ENCODE measurements at places on chromosomes 16 and 17.

GRCh38 chr16:56684926-56685590 lies 2.8 kb downstream of the MT1X start:
- DNase-seq, result no peak

DNA sequence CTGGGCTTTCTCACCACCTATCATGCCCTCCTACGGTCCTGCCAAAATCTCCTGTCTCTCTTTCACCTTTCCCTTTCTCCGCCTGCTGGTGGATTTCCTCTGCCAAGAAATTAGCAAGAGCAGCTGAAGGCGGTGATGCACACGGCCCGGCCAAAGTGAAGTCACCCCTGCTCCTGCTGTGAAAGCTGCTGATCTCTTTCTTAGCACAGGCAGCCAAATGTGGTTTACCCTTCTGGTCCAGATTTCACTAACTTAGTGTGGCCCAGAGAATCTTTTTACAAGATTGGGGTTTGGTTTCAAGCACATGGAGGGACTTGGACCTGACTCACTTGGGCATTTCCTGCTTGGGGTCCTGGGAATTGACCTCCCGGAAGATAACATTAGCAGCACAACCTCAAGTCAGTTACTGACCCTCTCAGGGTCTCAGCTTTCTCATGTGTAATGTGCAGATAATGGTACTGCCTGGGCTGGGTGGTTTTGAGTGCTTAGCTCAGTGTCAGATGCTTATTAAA lies 155.7 kb downstream of the SOCS1 start:
- DNase-seq, result no peak

- DNase-seq, result no peak
Observed at GRCh38 chr17:41420134-41420533, 4.3 kb downstream of the KRT37 start.

DNA sequence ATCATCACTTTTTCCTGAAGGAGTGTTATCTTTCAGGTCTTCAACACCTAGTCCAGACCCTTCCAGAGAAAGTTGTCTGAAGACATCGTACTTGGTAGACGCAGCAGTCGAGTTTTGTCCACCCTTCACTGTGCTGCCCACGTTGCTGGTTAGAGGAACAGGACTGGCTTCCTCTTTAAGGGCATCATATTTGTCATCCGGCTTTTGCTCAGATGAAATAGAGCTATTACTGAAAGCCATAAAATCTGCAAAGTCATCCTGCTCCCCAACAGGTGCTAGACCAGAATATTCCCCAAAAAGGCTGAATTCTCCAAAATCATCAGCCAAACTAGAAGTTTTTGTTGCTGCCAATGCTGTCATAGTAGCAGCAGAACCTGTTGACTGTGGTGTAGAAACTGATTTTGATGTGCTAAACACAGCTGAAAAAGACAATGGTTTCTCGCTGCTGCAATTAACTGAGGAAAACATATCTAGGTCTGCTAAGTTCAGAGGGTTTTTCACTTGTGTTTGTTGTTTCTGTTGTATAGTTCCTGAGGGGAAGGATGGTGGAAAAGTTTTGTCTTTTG lies 55.7 kb downstream of the SYNRG start:
- DNase-seq, result no peak

DNA sequence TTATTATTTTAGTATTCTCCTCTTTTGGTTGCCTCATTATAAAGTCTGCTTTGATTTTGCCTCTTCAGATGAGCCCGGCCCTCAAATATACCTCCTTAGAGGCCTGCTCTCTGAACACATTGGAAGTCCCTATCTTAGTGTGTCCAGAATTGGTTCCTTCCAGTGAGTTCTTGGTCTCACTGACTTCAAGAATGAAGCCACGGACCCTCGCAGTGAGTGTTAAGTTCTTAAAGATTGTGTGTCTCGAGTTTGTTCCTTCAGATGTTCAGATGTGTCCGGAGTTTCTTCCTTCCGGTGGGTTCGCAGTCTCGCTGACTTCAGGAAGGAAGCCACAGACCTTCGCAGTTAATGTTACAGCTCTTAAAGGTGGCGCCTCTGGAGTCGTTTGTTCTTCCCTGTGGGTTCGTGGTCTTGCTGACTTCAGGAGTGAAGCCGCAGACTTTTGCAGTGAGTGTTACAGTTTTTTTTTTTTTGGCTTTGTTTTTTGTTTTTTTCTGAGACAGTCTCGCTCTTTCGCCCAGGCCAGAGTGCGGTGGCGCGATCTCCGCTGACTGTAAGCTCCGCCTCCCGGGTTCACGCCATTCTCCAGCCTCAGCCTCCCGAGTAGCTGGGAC lies 45.8 kb upstream of the NOS2 start:
- peak; percentile 4 for DNase-seq

GRCh38 chr16:68332411-68333121 lies 21.7 kb downstream of the PRMT7 start:
- DNase-seq, result no peak

DNA sequence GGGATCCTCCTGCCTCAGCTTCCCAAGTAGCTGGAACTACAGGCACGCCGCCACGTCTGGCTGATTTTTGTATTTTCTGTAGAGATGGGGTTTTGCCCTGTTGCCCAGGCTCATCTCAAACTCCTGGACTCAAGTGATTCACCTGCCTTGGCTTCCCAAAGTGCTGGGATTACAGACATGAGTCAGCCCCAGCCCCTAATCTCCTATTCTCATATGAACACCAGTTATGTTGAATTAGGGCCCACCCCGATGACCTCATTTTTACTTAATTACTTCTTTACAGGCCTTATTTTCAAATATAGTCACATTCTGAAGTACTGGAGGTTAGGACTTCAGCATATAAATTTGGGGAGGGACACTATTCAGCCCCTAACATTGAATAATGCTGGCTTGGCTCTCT lies 49.2 kb downstream of the ZNRF1 start:
- no peak for DNase-seq

- no peak for DNase-seq
Observed at GRCh38 chr16:13077816-13078215, 176.4 kb downstream of the SHISA9 start.

- DNase-seq, result no peak
Observed at GRCh38 chr17:18859256-18859655, 1.3 kb downstream of the PRPSAP2 start.

GRCh38 chr17:19723964-19724363 lies 7.6 kb upstream of the SLC47A2 start:
- no peak for DNase-seq

GRCh38 chr16:82034981-82035612 lies at the start of gene HSD17B2:
HSD17B2 (plus strand) TSS chr16:82035253; CDS start chr16:82035425, 172 bp downstream.
- DNase-seq, result no peak

DNA sequence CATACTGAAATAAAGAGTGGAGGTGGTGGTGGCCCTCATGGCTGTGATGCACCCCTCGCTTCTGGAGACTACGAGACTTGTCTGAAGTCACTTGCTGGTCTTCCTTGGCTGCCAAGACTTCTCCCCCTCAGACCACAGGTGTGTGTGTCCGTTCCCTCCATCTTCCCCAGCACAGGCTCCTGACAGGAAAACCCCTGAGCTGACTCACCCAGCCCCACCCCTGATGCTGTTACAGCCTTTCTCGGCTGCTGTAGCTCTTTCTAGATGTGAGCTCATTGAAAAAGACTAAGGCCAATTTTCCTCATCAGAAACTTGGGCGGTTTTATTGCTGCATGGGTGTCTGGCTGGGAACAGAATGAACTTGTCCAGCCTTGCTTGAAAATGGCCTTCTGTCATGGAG lies 296.9 kb downstream of the TMEM114 start:
- DNase-seq, result no peak

DNA sequence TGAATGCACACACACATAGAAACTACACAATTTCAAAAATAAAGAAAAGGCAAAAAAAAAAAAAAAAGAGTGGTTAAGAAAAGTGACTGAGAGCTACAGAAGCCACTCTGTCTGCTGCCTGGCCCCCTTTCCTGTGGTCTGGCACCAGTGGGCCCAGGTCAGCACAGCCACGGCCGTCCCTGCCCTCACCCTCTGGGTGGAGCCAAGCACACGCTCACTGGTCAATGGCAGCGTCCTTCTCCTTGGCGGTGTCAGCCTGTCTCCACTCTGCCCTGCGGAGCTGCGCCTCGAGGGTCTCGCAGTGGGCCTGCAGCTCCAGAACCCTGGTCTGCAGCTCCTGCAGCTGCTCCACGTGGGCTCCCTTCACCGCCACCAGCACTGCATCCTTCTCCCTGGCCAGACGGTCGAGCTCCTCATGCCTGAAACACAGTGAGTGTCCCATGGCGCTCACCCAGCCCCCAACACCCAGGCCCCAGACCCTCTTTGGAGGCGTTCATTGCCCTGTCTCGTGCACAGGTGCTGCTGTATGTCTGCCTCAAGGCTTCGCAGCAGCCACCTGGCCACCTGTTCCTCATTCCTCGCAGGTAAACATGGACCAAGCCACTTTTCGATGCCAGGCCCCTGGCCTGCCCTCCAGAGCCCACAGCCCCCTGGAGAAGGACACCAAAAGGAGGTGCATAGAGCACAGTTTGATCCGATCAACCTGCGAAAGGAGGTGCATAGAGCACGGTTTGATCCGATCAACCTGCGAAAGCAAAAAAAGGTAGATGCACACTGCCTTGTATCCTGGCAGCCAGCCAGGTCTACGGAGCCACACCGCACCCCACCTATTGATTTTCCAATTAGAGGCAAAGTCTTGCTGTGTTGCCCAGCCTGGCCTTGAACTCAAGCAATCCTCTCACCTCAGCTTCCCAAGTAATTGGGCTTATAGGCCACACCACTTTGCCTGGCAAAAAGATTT lies 24.4 kb downstream of the CCDC57 start:
- DNase-seq, result no peak

GRCh38 chr16:53546988-53547391 lies 44.0 kb upstream of the AKTIP start:
- no peak for DNase-seq

DNA sequence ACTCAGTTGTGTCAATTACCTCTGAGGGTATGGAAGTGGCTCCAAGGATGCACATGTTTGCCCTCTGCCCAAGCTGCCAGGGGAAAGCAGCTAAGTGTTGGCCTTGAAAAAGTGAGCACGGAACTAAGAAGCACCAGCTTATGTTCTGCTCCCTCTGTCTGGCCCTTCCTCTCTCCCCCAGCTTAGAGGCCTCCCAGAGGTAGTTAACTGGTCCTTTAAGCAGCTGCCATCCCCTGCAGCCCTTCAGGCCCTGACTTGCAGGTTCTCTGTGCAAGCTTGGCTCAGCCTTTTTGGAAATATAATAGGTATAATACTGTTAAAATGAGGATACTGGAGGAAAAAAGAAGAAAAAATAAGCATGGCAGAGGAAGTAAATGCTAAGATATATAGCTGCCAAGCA lies 7.0 kb upstream of the UBE2Z start:
- no peak for DNase-seq

DNA sequence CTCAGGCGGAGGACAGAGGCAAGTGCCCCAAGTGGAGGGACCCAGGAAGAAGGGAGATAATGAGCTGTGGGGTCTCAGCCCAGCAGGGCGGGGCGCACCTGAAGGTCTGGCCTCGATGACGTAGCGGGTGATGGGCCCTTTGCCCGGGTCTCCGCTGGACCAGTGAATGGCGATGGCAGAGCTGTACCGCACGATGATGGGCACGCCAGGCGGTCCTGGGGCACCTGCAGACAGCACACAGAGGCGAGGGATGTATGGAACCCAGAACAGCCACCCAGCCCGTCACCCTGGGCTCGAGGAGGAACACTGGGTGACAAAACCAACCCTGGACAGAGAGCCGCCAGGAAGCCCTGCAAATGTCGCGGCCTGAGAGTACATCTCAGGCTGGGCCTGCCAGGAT lies 46.2 kb upstream of the CDC42EP4 start:
- DNase-seq, result no peak

- DNase-seq, result no peak
Observed at GRCh38 chr16:50280932-50281331, 14.6 kb downstream of the ADCY7 start.

DNA sequence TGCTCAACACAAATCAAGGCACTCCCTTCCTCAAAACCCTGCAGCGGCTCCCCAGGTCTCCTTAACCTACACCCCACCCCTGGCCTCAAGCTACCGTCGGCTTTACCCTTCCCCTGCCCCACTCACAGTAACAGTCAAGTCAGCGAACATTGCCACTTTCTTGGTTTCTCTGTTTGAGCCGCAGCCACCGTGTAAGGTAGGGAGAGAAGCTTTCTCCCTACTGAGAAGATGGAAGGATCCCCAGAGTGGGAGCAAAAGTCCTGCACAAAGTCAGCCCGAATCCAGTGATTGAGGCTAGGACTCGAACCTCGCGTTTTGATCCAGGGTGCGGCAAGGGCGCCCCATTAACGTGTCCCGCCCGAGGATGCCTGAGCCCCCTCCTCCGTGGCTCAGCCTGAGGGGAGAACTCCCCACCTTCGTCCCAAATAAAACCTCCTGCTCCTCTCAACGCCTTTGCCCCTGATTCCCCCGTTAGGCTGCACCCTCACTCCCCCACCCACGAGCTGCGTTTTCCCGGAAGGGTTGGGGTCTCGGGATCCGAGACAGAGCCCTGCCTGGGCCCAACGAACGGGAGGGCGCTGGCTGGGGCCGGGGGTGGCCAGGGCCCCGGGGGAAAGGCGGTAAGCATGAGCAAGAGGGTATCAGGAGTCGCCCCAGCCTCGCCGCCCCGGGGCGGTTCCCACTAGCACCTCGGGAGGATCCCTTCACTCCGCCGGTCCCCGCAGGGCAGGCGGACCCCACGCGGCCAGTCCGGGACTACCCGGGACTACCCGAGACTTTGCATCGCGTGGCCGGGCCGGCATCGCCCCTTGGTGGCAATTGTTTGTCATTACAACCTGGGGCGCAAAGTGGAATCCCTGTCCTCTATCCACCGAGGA lies 9.9 kb upstream of the NAGS start:
- DNase-seq, result peak; percentile 55

- no peak for DNase-seq
Observed at GRCh38 chr16:56871172-56871593, 6.2 kb downstream of the SLC12A3 start.

DNA sequence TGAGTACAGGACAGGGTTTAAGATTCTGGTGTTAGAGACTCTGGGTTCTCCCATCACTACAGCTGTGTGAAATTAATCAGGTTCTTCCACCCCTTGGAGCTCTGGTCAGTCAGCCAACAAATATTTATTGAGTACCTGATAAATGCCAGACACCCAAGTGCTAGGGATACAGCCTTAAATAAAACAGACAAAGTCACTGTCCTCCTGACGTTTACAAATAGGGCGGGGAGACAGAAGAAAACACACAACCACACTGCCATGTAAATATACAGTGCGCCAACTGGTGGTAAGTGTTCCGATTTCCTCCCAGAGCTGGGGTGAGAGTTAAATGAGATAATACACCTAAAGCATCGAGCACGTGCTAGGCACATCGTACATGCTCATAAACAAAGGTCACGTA lies 121.0 kb downstream of the COPRS start:
- DNase-seq, result no peak

Data from stimulated activated CD4-positive, alpha-beta T cell treated with anti-CD3 and anti-CD28 coated beads, Interleukin-1b, Interleukin-23, amount 100 ng/mL, for 24 hours (primary cell).